ENCODE measurements at places on chromosomes 4 and X.

GRCh38 chr4:184821242-184821641 lies 4.5 kb downstream of the ACSL1 start:
- DNase-seq: no peak

DNA sequence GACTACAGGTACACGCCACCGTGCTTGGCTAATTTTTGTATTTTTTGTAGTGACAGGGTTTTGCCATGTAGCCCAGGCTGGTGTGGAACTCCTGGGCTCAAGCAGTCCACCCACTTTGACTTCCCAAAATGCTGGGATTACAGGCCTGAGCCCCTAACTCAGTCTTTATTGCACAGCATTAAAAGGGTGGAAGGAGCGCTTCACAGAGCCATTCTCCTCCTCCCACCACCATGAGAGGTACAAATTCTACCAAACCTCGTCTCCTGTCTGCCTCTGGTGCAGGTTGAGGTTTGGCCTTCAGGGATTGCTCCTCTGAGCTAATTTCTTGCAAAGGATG lies 52.3 kb downstream of the TLR10 start:
- no peak for DNase-seq

DNA sequence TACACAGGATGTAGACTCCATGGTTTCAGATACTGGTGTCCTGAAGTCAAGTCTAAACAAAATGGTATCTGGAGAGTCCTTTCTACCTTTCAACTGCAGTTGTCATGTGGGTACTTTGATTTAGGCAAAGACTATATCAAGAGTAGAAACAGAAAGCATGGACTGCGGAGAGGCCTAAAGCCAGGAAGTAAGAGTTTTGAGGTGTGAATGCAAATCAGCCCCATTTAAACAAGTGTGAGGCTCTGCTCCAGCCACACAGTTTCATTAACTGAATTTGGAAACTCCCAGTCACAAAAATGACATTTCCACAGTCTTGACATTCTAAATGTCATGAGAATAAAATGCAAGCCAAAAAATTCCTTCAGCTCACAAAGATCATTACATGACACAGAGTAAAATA lies 87.2 kb upstream of the MCF2 start:
- no peak for DNase-seq

- no peak for DNase-seq
Observed at GRCh38 chr4:108902769-108903168, 139.9 kb upstream of the ETNPPL start.

GRCh38 chr4:25863347-25863784 lies 578 bp upstream of the SEL1L3 start:
- no peak for DNase-seq

Data from NCI-H2081 treated with DMSO at 0.1 percent for 48 hours (cell line).